ENCODE measurements at places on chromosomes 7 and 10.

DNA sequence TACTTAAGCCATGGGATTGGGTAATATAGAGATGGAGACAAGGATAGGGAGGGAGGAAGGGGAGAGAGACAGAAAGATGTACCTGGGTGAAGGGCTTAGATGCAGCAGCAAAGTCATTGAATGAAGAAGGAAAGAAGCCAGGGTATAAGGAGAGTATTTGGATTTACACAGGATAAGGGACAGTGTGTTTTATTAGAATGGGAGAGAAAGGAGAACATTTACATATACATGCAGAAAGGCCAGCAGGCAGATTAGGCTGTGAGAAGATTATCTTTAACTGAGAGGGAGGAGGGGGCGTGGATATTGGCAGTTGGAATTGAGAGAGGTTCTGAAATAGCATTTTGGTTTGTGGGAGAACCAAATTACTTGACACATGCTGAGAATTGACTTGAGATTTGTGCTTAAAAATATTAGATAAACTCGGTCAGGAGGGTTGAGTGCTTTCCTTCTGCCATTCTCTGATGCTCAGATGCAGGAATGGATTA lies 161.5 kb upstream of the ZNF804B start:
- ATAC-seq: no peak

GRCh38 chr7:83040484-83040883 lies 122.2 kb downstream of the PCLO start:
- ATAC-seq: no peak

DNA sequence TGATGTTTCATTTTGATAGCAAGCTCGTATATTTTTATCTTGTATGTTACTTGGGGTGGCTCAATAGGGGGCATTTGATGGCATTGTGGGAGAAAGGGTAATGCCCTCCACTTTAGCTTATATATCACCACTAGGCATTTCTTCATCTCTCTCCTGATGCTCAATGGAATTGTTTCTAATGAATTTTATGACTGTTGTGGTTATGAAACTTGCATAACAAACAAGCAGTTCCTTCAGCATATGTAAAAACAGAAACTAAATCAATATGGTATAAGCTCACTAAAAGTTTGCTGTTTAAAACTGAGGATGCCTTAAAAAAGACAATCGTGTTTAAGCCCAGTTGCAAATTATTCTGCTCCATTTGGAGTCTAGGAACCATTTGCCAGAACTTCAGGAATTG lies 75.5 kb downstream of the CDK14 start:
- ATAC-seq: no peak

DNA sequence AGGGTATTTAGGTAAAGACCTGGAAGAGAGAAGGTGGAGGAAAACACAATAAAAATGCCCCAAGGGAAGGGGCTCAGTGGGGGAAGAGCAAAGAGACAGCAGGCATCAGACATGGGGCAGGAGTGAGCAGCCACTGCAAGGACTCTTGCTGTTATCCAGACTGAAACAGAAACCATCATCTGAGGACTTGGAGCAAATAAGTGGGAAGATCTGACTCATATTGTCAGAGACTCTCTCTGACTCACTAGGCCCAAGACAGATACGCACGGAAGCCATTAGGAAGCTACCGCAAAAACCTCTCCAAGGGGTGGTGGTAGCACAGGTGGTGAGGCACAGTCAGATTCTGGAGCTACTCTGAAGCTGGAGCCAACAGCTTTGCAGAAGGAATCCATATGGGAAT lies 110.7 kb downstream of the RNF32 start:
- ATAC-seq: peak; percentile 63

- ATAC-seq: no peak
Measured at GRCh38 chr7:1236831-1237701, 4.4 kb downstream of the UNCX start.

GRCh38 chr10:113245286-113245685 lies 295.2 kb downstream of the TCF7L2 start:
- ATAC-seq: no peak

GRCh38 chr7:149854611-149855360 lies 16.6 kb downstream of the ZNF862 start:
- ATAC-seq: peak; percentile 60

GRCh38 chr10:70478191-70479164 lies at the start of gene PALD1:
Gene PALD1 (plus strand): TSS chr10:70478767. CDS start chr10:70525952, 47,185 bp downstream.
- peak; percentile 26 for ATAC-seq

DNA sequence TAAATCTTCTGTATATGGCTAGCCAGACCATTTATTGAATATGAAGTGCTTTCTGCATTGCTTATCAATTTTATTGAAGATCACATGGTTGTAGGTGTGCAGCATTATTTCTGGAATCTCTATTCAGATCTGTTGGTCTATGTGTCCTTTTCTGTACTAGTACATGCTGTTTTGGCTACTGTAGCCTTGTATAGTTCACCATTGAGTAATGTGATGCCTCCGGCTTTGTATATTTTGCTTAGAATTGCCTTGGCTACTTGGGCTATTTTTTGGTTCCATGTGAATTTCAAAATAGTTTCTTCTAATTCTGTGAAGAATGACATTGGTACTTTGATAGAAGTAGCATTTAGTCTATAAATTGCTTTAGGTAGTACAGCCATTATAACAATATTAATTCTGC lies 1187.2 kb downstream of the XPNPEP1 start:
- no peak for ATAC-seq

GRCh38 chr10:93098816-93099215 lies 25.1 kb downstream of the CYP26A1 start:
- no peak for ATAC-seq

DNA sequence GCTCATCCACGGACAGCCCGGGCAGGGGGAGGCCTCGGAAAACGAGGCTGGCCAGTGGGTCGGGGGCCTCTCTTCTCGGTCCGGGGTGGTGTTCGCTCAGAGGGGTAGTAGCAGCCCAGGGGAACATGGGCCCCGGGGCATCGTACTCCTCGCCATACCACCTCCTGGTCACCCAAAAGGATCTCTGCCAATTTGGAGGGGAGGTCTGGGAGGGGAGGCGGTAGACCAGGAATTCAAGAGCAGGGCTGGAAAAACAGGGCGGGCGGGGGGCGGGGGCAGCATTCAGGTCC lies 67.4 kb downstream of the SLC29A4 start:
- no peak for ATAC-seq
